Vagina (tissue), 2 donors: ENCODE measurements at places on chromosomes 4 and X.

DNA sequence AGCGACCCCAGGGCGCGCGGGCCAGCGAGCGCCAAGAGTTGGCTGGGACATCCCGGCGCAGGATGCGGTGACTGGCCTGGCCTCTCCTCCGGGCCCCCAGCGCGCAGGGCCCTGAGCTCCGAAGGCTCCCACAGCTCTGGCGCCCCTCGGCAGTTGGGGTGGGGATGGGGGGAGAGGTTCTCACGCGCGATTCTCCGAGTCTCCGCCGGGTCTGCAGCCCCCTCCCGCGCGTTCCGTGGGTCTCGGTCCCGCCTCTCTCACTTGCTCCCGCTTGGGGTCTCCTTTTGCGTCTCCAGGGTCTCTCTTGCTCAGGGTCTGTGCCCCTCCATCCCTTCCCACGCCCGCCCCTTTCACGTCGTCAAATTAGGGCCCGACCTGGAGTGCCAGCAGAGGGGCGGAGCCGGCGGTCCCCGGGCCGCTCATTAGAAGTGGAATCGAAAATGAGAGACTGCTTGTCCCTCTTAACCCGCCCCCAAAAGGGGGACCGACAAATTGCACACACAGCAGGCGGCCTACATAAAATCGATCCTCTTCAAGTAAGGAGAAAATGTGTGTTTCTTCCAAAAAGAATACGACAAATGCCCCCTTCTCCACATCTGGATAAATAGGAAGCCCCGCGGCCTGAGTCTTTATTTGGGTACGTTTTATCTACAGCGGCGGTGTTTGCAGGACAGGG lies 877 bp upstream of the NKX1-1 start:
- DNase-seq = peak; percentile 87

GRCh38 chr4:71827826-71828225 lies 43.9 kb upstream of the GC start:
- DNase-seq = no peak

- no peak for DNase-seq
These were observed 72.9 kb downstream of the AMMECR1 start for GRCh38 chrX:110245011-110245410.

DNA sequence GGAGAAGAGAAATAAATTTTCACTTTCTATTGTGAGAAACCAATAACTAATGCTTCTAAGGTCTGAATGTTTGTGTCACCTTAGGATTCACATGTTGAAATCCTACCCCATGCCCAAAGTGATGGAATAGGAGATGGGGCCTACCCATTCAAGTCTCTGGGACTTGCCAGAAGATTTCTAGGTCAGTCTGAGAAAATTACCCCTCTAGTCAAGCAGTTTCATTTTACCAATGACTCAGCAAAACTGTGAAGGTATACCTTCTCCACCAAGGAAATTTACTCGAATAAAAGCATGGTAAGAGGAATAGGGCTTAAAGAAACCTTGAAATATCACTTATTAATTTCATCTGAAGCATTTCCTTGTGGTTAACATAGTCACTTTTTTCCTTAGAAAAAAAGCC lies 23.5 kb upstream of the PAPSS1 start:
- DNase-seq = no peak

- DNase-seq = no peak
These were observed 482 bp downstream of the FAM9C start for GRCh38 chrX:13043938-13044337.

DNA sequence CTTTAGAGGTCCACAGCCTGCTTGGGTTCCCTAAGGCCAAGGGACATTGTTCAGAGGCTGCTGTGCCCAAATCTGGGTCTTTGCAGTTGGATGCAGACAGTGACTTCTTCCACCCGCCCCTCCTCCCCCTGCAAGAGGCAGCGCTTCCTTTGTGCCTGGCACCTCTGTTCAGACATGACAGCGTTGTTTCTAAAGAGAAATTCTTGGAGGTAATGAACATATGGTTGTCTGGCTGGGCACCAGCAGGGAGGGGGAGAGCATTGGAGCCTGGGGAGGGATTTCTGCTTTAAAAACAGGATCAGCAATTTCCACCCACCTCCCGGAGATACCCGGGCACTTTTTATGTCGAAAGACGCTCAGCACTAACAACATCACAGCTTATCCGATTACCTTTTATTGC lies 51.5 kb downstream of the PSAPL1 start:
- DNase-seq = no peak

DNA sequence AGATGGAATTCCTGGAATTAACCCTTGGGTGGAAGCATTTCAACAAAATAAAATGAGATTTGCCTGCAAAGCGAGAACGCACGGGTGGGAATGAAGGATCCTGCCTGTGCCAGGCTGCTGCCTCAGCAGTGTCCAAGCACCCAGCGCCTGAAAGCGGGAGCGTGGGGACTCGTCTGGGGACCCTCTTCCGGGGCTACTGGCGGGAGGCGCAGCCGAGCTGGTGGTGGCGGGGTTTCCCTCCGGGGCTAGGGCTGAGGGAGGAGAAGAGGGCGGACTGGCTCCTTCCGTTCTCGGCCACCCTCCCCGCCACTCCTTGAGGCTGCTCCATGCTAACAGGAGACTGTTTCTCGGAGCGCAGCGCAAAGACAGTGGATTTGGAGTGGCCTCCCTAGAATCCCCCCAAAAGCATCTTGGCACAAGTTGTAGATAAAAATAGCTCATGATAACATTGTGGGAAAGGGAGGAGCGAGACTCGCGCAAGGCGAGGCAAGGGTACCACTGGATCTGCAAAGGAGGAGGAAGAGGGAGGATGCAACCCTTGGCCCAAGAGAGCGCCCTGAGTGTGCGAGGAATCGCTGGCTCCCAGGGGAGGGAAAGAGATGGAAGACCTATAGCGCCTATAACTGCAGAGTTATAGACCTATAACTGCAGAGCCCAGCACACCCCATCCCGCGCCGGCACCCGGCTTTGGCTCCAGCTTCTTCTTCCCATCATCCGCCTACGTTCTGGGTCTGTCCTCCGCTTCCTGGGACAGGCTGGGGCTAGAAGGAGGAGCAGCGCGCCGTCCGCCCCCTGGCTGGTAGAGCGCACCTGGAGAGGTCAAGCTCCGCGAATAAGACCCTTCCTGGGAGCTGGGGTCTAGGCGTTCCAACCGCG lies 1.3 kb downstream of the HS3ST1 start:
- no peak for DNase-seq

- peak; percentile 93 for DNase-seq
These were observed at the start of gene DNASE1L1 for GRCh38 chrX:154409222-154409871. TSS of gene DNASE1L1 (minus strand) at chrX:154409254. CDS start at chrX:154405568, 3,686 bp downstream.

GRCh38 chrX:107880054-107880610 lies 54.5 kb downstream of the MID2 start:
- no peak for DNase-seq

DNA sequence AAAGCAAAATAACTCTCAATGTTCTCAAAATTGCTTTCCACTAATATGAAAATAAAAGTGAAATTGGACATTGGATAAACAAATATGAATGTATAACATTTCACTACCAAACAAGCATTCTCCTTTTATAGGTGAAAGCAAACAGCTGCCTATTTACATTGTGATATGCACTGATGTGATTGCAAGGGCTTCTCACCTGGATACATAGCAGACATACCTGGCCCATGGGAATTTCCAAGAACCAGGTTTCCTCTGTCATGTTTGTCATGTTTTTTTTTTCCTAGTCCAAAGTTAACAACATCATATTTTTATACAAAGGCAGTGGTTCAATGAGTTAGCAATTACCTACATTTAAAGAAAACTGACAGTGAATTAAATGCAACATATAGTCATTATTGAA lies 228.5 kb downstream of the ANKRD50 start:
- DNase-seq = no peak

GRCh38 chrX:89034679-89035078 lies 287.7 kb downstream of the CPXCR1 start:
- DNase-seq = no peak

DNA sequence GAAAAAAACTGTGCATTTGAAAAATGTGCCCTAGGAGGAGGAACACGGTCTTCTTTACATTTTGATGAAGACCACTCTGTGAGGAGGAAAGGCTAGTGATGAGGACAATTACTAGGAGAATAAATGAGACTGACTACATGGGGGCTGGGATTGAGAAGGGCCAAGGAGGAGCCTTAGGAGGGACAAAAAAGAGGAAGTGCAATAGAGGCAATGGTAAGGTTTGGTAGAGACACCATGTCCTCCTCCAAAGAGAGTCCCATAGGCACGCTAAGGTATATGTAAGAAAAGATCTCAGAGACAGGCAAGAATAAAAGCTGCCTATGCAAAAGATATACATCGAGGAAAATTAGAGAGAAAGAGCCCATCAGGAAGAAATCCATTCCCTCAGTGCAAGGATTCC lies 336.5 kb upstream of the SFRP2 start:
- DNase-seq = no peak

- DNase-seq = no peak
These were observed 10.7 kb downstream of the CLNK start for GRCh38 chr4:10673817-10674369.

DNA sequence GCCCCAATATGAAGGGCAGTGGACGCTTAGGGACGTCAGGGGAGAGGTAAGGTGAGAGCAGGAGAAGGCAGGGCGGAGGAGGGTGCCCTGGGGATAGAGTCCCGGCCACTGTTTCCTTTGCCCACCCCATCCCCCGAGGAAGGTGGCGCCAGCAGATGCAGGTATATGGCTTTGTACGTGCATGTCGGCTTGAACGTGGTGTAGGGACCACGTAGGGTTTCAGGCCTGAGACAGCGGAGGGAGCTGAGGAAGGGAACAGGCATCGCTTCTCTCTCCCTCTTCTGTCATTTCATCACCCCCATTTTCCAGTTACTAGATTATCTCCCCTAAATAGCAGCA lies 97.9 kb downstream of the PHKA2 start:
- no peak for DNase-seq

DNA sequence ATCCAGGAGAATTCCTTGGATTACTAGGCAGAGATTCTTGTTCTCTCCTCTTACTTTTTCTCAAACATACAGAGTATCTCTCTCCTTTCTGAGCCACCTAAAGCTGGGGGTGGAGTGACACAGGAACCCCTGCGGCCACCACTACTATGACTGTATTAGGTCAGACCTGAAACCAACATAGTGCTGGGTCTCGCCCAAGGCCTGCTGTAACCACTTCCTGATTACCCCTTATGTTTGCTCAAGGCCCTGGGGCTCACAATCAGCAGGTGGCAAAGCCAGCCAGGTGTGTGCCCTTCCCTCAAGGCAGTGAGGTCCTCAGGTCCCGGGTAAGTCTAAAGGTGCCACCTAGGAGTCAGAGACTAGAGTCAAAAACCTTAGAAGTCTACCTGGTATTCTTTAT lies 166.4 kb downstream of the PARM1 start:
- no peak for DNase-seq

GRCh38 chr4:99165978-99166377 lies 21.9 kb upstream of the ADH4 start:
- DNase-seq = no peak

GRCh38 chrX:25156323-25156722 lies 140.6 kb upstream of the ARX start:
- DNase-seq = no peak

DNA sequence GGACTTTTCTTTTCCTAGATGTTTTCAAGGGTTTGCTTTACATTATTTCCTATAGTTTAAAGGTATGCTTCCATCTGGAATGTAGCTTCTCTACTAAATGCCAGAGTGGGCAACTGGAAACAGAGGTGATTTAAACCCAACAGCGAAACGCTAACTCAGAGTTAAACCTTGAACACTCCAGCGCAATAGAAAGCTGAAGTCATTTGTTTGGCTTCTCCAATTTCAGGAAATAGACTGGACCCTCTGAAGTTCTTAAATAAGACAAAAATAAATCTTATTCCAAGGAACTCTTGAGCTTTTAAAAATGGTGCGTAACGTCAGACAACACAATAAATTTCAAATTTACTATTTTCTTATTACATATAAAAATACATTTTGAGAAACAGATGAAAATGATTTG lies 1560.0 kb upstream of the TENM3 start:
- no peak for DNase-seq

GRCh38 chrX:77298790-77299189 lies 148.4 kb upstream of the FGF16 start:
- DNase-seq = no peak

DNA sequence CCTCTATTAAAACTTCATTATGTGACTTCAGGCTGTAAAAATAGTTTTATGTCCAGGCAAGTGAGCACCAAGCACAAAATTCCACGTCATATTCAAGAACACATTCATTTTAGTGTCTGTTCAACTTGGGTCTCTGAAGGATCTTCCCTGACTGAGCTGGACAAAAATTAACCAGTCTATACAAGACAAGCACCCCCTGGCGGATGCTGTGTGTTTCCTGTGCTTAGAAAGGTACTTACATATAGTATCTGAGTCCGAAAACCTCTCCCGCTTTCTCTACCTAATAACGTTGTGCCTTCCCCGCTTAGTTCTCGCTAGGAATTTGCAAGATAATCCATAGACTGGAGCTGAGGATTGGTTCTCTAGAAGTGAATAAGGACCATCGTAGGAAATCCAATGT lies 2214.5 kb upstream of the TENM3 start:
- DNase-seq = no peak

GRCh38 chr4:186792728-186793366 lies 69.2 kb upstream of the FAT1 start:
- DNase-seq = no peak

DNA sequence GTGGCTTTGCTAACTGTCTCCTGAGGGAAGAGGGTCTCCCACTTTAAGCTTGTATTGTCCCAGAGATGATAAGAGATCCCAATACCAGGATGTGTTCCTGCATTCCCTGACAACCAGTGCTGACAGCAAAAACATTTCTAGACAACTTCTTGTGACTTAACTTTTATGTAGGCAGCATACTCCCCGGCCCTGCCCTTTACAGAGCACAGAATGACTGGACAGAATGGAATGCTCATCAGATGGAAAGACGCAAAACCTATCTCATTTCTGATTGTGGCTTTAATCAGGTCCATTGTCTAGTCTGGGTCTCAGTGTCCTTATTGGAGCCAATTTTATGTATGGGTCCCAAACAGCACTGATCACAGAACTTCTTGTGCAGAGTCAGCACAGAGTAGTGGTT lies 18.2 kb upstream of the PLAC1 start:
- no peak for DNase-seq

DNA sequence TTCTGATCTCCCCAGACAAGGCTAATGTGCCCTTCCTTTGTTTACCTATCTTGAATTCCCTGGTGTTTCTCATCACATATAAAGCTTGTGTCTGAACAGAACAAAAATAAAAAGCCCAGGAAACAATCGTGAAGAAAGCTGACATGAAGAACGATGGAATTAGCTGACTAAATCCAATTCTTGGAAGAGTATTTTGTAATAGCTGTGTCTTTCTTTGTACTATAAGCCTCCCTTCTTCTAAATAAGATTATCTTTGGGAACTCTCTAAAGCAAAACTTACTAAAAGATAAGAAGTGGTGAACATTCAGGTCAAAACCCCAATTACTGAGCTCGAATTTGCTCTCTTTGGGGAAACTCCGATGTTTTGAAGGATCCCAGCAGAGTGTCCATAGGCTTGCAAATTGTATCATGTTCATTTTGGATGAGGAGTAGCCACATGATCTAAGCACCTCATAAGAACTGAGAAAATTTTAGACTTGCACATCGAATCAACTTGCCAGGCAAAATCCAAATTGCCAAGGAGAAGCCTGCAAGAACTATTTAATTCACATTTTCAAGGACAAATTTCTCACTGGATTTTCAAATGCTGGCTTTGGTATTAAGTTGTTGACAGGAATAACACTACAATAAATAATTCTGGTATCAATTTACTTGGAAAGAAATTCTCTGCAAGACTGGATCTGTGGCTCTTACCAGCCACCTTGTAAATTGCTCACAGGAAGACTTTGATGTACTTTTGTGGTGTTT lies 106.2 kb downstream of the LNX1 start:
- DNase-seq = no peak
